ENCODE measurements at places on chromosomes 2 and 18. TPM values are rescaled to one million over a fixed set of nuclear protein-coding genes. Genes with fewer than 3 reads are reported as not detected.

Gene ATIC
- total RNA-seq, result 318 TPM

Gene PARD6G
- total RNA-seq, result 1.0 TPM

Gene CYRIA
- 0.20 TPM for total RNA-seq

Gene UCN
- 0.86 TPM for total RNA-seq

DNA sequence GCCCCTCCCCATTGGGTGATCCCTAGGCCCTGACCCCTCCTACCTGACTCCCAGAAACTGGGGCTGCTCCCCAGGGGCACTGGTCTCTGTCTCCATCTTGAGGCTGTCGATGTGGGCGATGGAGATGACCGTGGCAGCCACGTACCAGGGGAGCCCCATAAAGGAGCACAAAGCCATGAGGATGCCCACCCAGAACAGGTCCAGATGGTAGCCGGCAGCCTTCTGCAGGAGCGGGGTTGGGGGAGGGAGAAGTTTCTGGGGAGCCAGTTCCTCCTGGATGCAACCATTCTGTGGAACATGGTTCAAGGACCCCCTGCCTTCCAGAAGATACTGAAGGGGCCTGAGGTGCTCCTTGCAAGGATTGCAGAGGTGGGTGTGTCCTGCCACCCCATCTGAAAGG, 34.0 kb downstream of the MTHFD2 start:
- no peak overlapping the region for H3K4me3 ChIP-seq
- DNase-seq, result no peak
- no peaks in the 10 kb centered on the region for H3K36me3 ChIP-seq
- no peaks in the 10 kb centered on the region for H3K4me1 ChIP-seq
- H3K27ac ChIP-seq, result no peak overlapping the region
- H3K27me3 ChIP-seq, result no peaks in the 10 kb centered on the region

GRCh38 chr2:216601632-216602409, 31.4 kb upstream of the IGFBP2 start:
- no peaks in the 10 kb centered on the region for H3K36me3 ChIP-seq
- no peak overlapping the region for H3K27ac ChIP-seq
- no peaks in the 10 kb centered on the region for H3K4me1 ChIP-seq
- H3K27me3 ChIP-seq, result no peaks in the 10 kb centered on the region
- no peak overlapping the region for H3K4me3 ChIP-seq
- DNase-seq, result no peak

DNA sequence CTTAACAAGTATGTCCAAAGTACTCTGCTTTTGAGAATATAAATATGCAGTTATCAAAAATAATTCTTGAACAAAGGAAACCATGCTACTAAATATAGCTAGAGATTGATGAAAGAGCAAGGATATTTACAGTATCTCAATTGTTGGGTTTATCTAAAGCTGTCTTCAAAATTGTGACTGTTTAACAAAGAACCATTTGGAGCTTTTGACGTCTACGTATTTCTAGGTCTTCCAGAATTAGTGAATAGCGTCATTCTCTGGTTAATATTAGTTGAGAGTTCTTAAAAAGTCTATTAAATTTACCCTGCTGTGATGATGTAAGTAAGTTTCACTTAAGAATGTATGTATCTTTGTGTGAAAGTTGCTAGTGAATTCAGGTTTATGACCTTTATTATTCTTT, 223.1 kb upstream of the SIX3 start:
- H3K27ac ChIP-seq, result no peak overlapping the region
- no peak for DNase-seq
- no peaks in the 10 kb centered on the region for H3K4me1 ChIP-seq

GRCh38 chr2:38551171-38551570, 51.6 kb downstream of the HNRNPLL start:
- H3K27ac ChIP-seq, result no peak overlapping the region
- H3K27me3 ChIP-seq, result no peaks in the 10 kb centered on the region
- DNase-seq, result no peak
- no peaks in the 10 kb centered on the region for H3K4me1 ChIP-seq

DNA sequence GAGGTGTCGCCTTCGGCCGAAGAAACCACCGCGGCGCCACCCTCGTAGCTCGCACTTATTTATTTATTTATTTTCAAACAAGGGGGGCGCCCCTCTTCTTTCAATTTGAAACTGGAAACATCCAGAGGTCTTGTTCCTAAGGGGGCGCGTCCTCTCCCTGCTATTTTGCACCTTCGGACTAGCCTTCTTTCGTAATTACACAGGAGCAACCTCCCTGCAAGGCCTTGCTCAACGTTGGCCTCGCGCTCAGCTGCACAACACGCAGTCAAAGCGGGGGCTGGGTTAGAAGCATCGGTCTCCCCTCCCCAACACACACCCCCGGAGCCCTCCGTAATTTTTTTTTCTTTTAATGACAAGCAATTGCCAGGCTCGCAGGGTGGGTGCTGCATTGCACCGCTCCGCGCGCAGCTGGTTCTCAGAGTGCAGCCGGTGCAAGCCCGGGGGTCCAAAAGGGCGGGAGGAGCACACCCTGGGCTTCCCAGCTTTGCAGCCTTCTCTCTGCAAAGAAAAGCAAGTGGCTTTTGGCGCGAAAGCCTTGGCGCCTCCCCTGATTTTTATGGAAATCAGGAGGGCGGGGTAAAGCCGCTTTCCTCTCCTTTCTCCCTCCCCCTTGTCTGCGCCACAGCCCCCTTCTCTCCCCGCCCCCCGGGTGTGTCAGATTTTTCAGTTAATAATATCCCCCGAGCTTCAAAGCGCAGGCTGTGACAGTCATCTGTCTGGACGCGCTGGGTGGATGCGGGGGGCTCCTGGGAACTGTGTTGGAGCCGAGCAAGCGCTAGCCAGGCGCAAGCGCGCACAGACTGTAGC, at the start of gene MYCN:
Gene MYCN, plus strand, starts transcription at position 697 of the 807 bp plus-strand sequence. CDS start 1,515 bp downstream, outside the sequence.
- DNase-seq, result peak; percentile 92
- H3K27ac ChIP-seq, result peak within 1 kb of the TSS; percentile 69
- H3K4me3 ChIP-seq, result peak within 1 kb of the TSS; percentile 75
- no peaks in the 10 kb centered on the region for H3K36me3 ChIP-seq
- no peaks in the 10 kb centered on the region for H3K27me3 ChIP-seq
- peaks cover 19% of the 10 kb centered on the region for H3K4me1 ChIP-seq

- H3K36me3 ChIP-seq, result peaks cover 2% of the 10 kb centered on the region
- no peaks in the 10 kb centered on the region for H3K27me3 ChIP-seq
- no peak overlapping the region for H3K4me3 ChIP-seq
- H3K4me1 ChIP-seq, result no peaks in the 10 kb centered on the region
- DNase-seq, result no peak
Measured at GRCh38 chr2:206054952-206055351, 31.0 kb downstream of the INO80D start.

DNA sequence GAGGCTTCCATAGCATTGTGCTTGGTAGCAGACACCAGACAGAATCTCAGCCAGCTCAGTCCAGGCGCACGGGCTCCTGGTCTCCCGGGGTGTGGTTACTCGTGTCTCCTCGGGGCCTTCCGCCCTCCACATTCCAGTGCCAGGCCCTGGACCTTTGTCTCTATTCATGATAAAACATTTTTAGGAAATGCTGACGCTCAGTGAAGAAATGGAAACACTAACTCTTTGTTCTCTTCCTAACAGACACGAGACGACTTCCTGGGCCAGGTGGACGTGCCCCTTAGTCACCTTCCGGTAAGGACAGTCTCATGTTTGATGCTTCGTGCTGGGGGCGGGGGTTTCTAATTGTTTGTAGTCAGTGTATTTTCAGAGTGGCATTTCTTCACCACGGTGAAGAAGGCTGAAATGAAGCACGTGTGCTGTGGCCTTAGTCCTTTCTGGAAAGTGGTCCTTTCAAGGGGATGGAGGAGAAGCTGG, 271.8 kb downstream of the NEDD4L start:
- H3K27me3 ChIP-seq, result no peaks in the 10 kb centered on the region
- no peaks in the 10 kb centered on the region for H3K36me3 ChIP-seq
- H3K27ac ChIP-seq, result peak overlapping the region; percentile 25
- no peak for DNase-seq
- no peak overlapping the region for H3K4me3 ChIP-seq

GRCh38 chr2:235901243-235901642, 266.9 kb downstream of the GBX2 start:
- no peaks in the 10 kb centered on the region for H3K27me3 ChIP-seq
- no peak overlapping the region for H3K27ac ChIP-seq
- H3K4me1 ChIP-seq, result no peaks in the 10 kb centered on the region
- H3K36me3 ChIP-seq, result no peaks in the 10 kb centered on the region
- DNase-seq, result no peak

GRCh38 chr2:240786871-240787311, 33.1 kb downstream of the KIF1A start:
- H3K27me3 ChIP-seq, result no peaks in the 10 kb centered on the region
- no peaks in the 10 kb centered on the region for H3K36me3 ChIP-seq
- no peak overlapping the region for H3K27ac ChIP-seq
- H3K4me3 ChIP-seq, result no peak overlapping the region
- DNase-seq, result no peak
- no peaks in the 10 kb centered on the region for H3K4me1 ChIP-seq

DNA sequence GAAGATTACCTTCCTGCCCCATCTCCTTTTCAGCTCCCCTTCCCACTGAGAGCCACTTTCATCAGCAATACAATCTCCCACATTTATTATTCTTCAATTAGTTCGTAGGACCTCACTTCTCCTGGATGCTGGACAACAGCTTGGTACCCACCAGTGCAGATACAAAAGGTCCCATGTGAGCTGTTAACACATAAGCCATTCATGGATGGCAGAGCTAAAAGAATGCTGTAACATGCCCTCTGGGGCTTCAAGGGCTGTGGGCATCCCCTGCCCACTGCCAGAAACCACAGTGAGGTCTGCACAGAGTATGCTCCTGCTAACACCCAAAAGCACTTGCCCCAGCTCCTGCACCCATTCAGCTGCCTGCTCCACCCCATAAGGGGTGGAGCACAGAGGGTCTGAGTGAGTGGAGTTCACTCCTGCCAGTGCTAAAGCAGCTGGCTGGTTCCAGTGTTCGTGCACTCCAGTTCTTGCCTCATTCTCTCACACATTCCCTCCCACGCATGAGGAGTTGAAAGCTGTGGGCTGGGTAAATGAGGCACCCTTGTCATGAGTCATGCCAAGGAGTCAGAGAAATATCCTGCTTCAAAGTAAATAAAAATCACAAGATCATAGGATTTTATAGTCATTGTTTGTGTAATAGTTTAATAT, 305.9 kb upstream of the TMEFF2 start:
- no peaks in the 10 kb centered on the region for H3K4me1 ChIP-seq
- H3K27me3 ChIP-seq, result no peaks in the 10 kb centered on the region
- no peak overlapping the region for H3K4me3 ChIP-seq
- DNase-seq, result no peak

GRCh38 chr18:79513381-79514081, 117.8 kb downstream of the NFATC1 start:
- no peaks in the 10 kb centered on the region for H3K36me3 ChIP-seq
- H3K27me3 ChIP-seq, result no peaks in the 10 kb centered on the region
- H3K4me3 ChIP-seq, result no peak overlapping the region
- H3K27ac ChIP-seq, result no peak overlapping the region
- DNase-seq, result no peak
- no peaks in the 10 kb centered on the region for H3K4me1 ChIP-seq

DNA sequence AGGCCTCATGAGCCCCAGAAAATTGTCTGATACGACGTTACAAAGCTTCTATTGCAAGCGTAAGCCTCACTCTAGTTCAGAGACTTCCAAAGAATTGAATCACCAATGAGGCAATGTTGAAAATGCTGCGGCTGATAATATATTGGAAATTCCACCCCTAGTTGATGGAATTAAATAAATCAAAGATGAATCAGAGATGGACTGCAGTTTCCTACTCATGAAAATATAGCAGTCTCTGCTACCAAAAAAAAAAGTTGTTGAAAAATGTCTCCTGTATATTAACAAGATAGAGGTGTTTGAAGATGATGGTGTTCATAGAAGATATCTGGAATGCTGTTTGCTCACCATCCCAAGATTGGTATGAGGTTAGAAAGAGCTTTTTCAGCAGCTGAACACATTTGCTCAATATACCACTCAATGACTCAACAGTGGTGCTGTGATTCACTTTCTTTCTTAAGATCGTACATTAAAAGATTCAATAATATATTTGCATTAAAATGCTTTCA, 99.8 kb upstream of the ARHGAP28 start:
- H3K36me3 ChIP-seq, result no peaks in the 10 kb centered on the region
- H3K27me3 ChIP-seq, result no peaks in the 10 kb centered on the region
- no peak overlapping the region for H3K27ac ChIP-seq
- no peak for DNase-seq
- no peak overlapping the region for H3K4me3 ChIP-seq
- no peaks in the 10 kb centered on the region for H3K4me1 ChIP-seq

DNA sequence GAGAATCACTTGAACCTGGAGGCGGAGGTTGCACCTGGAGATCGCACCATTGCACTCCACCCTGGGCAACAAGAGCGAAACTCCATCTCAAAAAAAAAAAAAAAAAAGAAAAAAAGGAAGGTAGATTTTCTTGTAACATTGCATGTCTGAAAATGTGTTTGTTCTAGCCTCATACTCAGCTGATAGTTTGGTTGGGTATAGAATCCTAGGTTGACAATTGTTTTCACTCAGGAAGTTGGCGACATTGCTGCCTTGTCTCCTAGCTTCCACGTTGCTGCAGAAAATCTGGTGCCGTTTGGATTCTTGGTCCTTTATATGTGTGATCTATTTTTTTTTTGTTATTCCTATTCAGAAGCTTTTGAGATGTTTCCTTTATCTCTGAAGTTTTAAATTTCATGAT, 4.7 kb downstream of the ING5 start:
- DNase-seq, result no peak
- H3K4me1 ChIP-seq, result no peaks in the 10 kb centered on the region
- H3K27me3 ChIP-seq, result no peaks in the 10 kb centered on the region
- no peaks in the 10 kb centered on the region for H3K36me3 ChIP-seq
- no peak overlapping the region for H3K4me3 ChIP-seq

DNA sequence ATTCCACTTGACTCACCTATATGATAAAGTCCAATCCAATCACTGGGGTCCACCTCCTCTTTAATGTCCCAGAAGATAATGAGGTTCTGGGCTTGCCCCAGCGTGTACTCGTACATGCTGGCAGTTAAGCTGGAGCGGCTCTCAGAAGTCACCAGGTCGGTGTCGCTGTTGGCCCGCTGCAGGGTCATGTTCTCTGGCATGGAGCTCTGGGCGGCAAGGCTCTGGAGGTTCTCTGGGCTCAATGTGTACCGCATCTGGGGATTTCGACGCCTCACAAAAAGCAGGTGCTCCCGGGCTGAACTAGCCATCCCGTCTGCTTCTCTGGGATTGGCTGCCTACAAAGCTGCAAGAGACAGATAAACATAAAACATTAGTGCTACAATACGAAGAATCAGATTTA, 206.4 kb upstream of the CCDC150 start:
- DNase-seq, result no peak
- H3K27me3 ChIP-seq, result no peaks in the 10 kb centered on the region
- H3K36me3 ChIP-seq, result no peaks in the 10 kb centered on the region
- no peaks in the 10 kb centered on the region for H3K4me1 ChIP-seq
- no peak overlapping the region for H3K27ac ChIP-seq

DNA sequence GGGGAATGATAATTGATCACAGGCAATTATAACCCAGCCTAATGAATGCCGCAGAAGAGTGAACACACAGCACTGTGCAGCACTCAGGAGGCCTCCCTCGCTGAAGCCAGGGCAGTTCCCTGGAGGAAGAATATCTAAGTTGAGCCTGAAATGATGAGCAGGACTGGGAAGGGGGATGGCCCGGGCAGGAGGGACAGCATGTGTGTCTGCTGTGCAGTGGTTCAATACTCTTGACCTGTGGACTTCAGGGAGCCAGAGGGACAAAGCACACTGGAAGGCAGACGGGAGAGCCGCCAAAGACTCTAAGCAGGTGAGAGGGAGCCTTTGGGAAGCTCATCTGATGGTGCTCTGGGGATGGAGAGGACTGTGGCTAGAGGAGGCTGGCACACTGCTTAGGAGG, 62.6 kb downstream of the ARHGEF4 start:
- DNase-seq, result no peak
- H3K4me1 ChIP-seq, result no peaks in the 10 kb centered on the region
- H3K36me3 ChIP-seq, result no peaks in the 10 kb centered on the region
- no peak overlapping the region for H3K4me3 ChIP-seq
- H3K27ac ChIP-seq, result no peak overlapping the region
- no peaks in the 10 kb centered on the region for H3K27me3 ChIP-seq

GRCh38 chr2:18171191-18172139, 293.0 kb downstream of the KCNS3 start:
- no peak for DNase-seq
- H3K36me3 ChIP-seq, result no peaks in the 10 kb centered on the region
- no peaks in the 10 kb centered on the region for H3K4me1 ChIP-seq
- no peak overlapping the region for H3K27ac ChIP-seq

Measured in Caco-2 (cell line).